CD4-positive, alpha-beta T cell treated with Interleukin-4 for 1 hour (primary cell): ENCODE measurements at places on chromosomes 6 and 20.

DNA sequence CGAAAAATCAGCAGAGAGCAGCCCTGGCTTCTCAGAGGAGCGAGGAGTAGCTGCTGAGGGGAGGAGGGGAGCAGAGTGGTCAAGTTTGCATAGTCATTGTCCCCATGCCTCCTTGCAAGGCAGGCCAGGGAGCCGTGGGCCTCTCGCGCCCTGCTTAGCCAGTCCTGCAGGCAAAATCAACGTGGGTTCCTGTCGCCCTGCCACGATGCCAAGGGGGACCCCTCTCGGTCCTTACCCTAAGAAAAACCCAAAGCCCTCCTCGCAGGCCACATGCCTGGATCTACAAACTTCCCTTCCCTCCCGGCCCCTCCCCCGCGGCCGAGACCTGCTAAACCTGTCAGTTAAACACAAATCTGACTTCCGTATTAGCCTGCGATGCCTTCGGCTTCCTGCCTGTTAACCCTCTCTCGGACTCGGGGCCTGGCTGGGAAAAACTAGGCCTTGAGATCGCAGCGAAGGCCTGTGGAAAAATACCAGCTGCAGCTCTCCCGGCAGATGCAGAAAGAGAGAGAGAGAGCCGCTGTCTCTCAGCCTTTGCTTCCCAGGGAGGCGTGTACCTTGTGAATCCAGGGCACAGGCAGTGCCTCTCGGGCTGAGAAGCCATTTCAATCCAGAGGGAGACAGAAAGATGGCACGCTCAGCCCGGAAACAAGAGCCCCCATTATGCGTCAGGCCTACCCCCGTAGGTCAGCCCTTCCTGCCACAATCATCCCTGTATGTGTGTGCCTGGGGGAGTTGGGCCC is 968 bp upstream of the ZMYND8 start:
- DNase-seq = peak; percentile 49

GRCh38 chr20:15703171-15703911 is 869.9 kb downstream of the KIF16B start:
- DNase-seq = no peak

DNA sequence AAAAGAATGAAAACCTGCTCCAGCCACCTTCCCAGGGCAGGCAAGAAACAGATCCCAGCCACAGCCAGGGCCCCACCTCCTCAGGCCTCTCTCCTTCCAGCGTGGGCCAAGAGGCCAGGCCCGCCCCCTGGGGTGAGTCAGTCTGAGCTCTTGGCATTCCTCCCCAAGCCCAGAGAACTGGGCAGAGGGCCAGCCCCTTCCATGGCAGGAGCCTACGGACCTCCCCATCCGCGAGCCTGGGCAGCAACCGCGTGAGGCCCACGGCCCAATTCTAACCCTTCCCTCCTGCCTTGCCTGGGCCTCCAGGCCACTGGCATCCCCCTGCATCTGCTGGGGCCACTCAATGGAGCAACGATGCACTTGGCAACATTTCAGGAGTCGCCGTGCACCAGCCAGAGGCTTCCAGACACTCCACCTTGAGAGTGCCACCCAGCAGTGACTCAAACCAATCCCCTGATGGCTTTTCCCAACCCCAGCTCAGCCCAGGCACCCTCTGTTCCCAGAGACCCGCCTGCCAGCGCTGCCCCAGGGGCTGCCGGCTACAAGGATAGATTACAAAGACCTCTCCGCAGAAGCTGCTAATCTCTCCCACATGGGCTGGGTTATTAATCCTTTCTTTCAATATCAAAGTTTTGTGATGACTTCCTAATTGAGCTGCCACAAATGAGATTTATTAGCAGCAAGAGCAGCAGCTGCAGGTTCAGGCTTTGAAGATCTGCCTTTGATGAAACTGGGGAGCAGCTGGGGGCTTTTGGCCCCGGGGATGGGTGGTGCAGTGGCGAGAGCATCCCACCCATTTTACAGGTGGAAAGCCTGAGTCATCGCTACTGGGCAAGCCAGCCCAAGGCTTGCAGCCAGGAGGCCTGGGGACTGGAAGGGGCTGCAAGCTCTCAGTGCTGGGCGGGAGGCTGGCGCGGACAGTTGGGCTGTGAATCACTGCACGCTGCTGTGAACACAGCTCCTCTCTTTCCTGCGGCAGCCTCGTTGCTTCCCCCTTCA is 85.7 kb downstream of the NFATC2 start:
- no peak for DNase-seq

DNA sequence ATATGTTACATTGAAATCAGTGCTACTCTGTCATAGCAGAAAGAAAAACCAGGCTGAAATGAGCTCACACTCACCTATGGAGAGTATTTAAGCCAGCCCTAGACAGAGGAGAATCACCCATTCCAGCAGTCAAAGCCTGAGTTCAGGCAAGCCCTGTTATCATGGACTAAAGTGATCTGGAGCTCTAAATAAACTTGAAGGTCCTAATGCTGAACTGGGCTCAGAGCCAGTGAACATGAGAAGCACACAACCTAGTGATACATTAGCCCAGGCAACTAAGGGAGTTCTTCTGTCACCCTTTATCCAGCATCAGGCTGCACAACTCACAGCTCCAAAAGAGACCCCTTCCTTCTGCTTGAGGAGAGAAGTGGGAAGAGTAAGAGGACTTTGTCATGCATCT is 425.0 kb downstream of the COL12A1 start:
- no peak for DNase-seq

- peak; percentile 36 for DNase-seq
Measured at GRCh38 chr6:6008648-6009421, 2.1 kb upstream of the NRN1 start.
